ENCODE measurements at places on chromosomes 4 and X. TPM values are rescaled to one million over a fixed set of nuclear protein-coding genes. Genes with fewer than 3 reads are reported as not detected.
A peak's percentile ranks its signal among the peaks of the same experiment; 100 is the strongest.

Gene NEIL3
- total RNA-seq, result 0.16 TPM

Gene NBDY
- 29.9 TPM for total RNA-seq

Gene GPRASP3
- 5.7 TPM for total RNA-seq

Gene MAGIX
- total RNA-seq, result 3.4 TPM

Gene BMX
- 1.8 TPM for total RNA-seq

Gene CITED1
- total RNA-seq, result 2.1 TPM

Gene MANBA
- 29.8 TPM for total RNA-seq

Gene TRAM1L1
- total RNA-seq, result 0.78 TPM

Gene DMRTC1B
- total RNA-seq, result not detected

Gene NLGN4X
- total RNA-seq, result 2.0 TPM

Gene MTMR8
- 0.73 TPM for total RNA-seq

Gene MAGEB16
- not detected for total RNA-seq

Gene CT45A2
- not detected for total RNA-seq

Gene HHIP
- 0.30 TPM for total RNA-seq

Gene SNCA
- total RNA-seq, result 33.6 TPM

Gene EFHC2
- 4.3 TPM for total RNA-seq

Gene SOX3
- total RNA-seq, result not detected

Gene PDCL2
- total RNA-seq, result not detected

Gene UGT2B10
- total RNA-seq, result not detected

Gene CISD2
- 15.8 TPM for total RNA-seq

Gene FGFR3
- 4.7 TPM for total RNA-seq

Gene XK
- 6.8 TPM for total RNA-seq

Gene NPNT
- 11.1 TPM for total RNA-seq

DNA sequence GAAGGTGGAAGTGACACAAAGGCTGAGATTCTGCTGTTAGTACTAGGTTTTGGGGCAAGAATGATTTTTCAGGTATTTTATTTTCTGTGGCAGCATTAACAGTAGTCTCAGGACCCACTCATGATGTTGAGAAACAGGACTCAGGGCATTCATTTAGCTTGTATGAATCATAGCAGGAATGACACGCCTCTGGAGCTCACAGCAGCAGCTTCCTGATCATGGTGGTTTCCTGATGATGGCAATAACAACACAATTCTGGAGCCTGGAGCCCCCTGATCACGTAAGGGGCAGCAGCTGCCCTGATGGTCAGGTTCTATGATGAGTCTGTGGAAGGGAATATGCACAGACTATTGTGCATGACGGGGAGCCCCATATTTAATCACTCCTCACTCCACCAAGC is 47.0 kb downstream of the TASL start:
- DNase-seq, result no peak

DNA sequence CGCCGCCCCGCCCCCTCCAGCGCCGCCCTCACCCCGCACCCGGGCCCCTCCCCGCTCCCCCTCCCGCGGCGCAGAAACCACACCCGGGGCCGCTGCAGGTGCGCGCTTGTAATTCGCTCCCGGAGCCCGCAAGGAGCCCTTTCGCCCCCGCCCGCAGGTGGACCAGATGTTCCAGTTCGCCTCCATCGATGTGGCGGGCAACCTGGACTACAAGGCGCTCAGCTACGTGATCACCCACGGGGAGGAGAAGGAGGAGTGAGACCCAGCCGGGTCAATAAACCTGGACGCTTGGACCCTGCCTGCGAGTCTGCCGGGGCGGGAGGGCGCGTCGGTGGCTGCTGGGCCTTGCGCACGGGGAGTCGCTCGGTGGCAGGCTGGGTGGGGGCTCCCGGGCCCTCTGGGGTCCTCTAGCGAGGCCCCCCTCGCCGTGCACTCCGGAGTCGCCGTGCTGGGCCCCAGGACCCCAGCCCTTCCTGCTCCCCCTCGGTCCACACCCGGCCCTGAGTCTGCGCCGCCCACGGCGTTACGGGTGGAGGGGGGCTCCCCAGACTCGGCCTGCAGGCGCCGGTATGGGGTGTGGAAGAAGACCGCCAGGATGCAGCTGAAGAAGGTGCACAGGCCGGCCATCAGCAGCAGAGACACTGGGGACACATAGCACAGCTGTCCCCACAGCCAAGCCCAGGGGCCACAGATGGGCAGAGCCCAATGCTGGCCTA is 7.1 kb downstream of the SLC49A3 start:
- DNase-seq, result no peak

GRCh38 chrX:150753357-150753756 is 60.2 kb downstream of the MTMR1 start:
- no peak for DNase-seq

DNA sequence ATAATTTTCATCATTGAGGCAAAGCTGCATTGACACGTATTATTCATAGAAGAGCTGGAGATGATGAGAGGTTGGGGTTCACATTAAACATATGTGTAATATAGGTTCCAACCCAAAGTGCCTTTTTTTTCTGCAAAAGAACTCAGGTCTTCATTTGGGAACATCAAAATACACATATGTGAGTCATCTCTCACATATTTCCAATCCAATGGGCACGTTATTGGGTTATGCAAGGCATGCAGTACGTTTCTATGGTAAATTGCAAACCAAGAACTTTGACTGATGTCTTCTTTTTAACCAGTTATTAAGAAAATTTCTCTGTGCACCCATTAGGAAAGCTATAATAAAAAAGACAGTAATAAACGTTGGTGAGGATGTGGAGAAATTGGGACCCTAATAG is 150.3 kb upstream of the FAM9B start:
- no peak for DNase-seq

DNA sequence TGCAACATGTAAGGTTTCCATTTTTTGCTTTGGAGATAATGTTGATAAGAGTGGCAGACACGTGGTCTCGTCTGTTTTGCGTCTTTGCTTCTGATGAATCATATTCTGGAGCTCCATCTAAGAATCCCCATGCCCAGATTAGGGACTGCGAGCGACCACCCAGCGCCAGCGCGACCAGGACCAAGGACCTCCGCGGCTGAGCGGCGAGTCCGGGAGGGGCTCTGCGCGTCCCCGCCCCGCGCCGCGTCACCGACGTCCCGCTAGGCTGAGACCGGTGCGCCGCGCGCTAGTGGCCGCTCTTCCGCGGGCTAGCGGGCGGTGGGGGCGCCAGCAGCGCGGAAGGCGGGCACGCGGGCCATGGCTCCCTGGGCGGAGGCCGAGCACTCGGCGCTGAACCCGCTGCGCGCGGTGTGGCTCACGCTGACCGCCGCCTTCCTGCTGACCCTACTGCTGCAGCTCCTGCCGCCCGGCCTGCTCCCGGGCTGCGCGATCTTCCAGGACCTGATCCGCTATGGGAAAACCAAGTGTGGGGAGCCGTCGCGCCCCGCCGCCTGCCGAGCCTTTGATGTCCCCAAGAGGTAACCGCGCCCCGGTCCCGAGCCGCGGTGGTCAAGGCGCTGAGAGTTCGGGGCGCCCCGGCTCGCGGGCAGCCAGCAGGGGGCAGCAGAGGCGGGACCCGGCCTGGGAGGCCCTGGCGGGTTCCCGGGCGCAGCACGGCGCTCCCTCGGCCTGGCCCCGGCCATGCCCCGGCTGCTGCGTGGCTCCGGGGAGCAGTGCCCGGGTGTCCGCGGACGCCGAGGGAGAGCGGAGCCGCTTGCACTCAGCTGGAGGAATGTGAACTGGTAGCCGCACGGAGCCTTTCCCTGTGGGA is at the start of gene SRD5A3:
SRD5A3 (plus strand) TSS at position 263 of the 871 bp plus-strand sequence; CDS start at position 358, 95 bp downstream.
- peak; percentile 93 for DNase-seq

- DNase-seq, result no peak
These were observed 66.1 kb downstream of the WNK3 start for GRCh38 chrX:54291758-54292157.

DNA sequence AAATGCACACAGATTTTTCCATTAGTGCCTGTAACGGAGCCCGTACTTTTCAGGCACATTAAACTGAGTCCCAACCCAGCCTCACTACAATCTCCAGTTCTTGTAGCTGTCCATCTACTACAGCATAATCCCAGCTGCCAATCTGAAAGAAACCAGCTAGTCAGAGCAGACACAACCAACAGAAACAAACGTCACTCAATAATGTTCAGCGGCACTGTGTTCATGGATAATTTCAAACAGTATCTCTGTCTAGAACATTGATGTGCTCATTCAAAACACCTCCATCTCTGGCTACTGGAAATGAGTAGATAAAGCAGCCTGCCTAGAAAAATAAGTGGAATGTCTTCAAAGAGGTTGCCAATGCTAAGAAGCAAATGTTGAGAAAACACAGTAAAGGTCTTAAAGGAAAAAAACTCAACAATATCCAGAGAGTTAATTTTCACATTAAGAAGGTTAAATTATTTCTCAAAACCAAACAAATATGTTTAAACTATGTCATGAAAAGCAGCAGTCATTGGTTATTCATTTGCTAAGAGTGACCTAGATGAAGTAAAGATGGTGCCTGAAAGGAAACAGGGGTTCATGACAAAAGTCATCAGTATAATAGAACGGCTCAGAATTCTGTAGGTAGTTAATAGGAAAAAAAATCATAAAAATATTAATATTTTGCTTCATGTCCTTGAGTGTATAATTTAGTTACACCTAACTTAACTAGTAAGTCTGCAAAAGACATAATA is 245.1 kb upstream of the MAB21L2 start:
- no peak for DNase-seq

- no peak for DNase-seq
These were observed 855.6 kb downstream of the CCSER1 start for GRCh38 chr4:90982813-90983212.

- no peak for DNase-seq
These were observed 55.9 kb downstream of the MID1 start for GRCh38 chrX:10564484-10564883.

- DNase-seq, result no peak
These were observed 75.3 kb upstream of the GRIA3 start for GRCh38 chrX:123108513-123109427.

- DNase-seq, result peak; percentile 83
These were observed 487 bp downstream of the HMGB2 start for GRCh38 chr4:173333658-173334084.

- DNase-seq, result no peak
These were observed 67.9 kb upstream of the SLC4A4 start for GRCh38 chr4:71270901-71271300.

DNA sequence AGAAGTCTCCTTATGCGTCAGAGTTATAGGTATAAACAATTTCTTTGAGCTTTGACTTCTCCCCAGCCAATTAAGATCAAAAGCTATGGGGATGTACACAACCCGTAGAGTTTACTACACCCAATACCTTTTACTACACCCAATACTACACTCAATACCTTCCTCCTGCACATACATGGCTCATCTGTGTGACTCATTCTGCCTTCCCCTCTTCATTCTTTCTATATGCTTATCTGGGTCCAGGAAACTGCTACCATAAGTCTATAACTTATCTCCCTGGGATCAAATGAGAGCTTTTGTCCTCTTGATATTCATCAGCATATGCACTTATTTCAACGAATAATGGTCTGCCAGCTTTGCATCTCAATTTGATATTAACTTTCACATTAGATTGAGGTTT is 28.2 kb downstream of the ANKRD50 start:
- DNase-seq, result no peak

GRCh38 chrX:134764202-134764785 is 106.0 kb upstream of the PLAC1 start:
- no peak for DNase-seq

DNA sequence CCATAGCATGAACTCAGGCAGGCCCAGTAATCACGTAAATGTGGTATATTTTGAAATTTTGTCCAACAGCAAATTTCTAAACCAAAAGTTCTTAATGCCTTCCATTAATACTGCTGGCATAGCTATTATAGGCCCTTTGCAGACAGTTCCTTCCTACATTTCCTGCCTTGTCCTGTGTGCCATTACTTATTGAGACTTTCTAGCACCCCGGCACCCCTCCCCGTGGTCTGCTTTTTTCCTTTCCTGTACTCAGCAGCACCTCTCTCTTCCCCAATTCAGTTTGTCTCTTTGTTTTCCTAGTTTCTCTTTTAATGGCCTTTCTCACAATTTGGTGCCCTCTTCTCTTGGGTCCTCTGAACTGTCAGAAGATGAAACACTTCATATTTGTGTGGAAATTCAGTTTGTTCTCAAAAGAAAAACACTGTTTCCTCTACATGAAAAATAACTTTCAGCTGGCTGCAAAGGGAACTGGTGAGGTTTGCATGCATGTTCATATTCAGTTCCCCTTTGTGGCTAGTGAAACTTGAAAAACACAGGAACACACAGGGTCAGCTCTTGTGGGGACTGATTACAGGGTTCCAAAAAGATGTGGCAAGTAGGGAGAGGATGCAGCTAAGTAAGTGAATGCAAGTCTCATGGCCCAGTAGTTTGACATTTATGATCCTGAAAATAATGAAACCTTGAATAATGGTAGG is 17.1 kb downstream of the GPR34 start:
- DNase-seq, result no peak

GRCh38 chrX:56233100-56233499 is 944 bp downstream of the KLF8 start:
- no peak for DNase-seq

DNA sequence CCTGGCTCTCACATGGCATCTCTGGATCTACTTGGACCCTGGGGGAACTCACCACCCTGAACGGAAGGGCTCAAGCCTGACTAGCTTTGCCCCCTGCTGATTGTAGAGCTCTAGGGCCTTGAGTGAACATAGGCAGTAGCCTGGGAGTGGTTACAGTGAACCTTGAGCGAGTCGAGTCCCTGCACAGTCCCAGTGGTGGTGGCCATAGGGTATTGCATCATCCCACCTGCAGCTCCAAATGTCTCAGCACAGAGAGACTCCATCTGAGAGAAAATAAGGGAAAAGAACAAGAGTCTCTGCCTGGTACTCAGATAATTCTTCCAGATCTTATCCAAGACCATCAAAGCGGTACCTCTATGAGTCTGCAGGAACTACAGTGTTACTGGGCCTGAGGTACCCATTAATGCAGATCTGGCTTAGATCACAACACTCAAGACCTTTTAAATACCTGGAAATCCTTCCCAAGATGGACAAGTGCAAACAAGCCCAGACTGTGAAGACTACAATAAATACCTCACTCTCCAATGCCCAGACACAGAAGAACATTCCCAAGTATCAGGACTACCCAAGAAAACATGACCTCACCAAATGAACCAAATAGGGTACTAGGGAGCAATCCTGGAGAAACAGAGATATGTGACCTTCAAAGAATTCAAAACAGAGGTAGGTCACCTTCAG is 167.5 kb upstream of the TET2 start:
- DNase-seq, result no peak

DNA sequence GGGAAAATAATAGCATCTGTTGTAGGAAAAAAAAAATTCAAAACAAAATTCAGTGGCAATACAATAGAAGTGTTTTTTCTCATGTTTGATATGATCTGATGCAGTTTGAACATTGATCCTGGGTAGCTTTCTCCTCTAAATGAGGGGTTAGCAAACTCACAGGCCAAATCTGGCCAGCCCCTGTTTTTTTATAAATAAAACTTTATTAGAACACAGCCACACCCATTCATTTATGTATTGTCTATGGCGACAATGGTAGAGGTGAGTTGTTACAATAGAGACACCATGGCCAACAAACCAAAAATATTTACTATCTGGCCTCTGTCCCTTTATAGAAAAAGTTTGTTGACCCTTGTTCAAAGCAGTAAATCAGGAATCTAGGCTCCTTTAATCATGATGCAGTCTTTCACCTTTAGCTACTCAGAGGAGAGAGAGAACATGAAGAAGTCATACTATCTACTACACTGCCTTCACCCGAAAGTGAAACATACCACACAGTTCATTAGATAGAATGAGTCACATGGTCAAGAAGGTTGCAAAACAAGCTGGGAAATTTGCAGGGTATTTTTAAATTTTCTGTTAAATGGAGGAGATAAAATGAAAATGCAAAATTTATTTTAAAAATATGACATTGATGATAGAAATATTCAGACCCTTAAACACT is 186.6 kb upstream of the MAOA start:
- no peak for DNase-seq

- DNase-seq, result no peak
These were observed 42.8 kb downstream of the ELOVL6 start for GRCh38 chr4:110155654-110156053.
